Activated CD8-positive, alpha-beta memory T cell treated with anti-CD3 and anti-CD28 coated beads for 4 hours (primary cell): ENCODE measurements at places on chromosomes 5 and 9.

GRCh38 chr9:98326459-98327248 lies 71.2 kb upstream of the TBC1D2 start:
- no peak for DNase-seq

- no peak for DNase-seq
These were observed 520.1 kb downstream of the CHSY3 start for GRCh38 chr5:130424341-130424740.

GRCh38 chr5:148750614-148751013 lies 75.8 kb upstream of the ADRB2 start:
- DNase-seq, result no peak

GRCh38 chr9:14401911-14402310 lies 88.0 kb upstream of the NFIB start:
- no peak for DNase-seq

DNA sequence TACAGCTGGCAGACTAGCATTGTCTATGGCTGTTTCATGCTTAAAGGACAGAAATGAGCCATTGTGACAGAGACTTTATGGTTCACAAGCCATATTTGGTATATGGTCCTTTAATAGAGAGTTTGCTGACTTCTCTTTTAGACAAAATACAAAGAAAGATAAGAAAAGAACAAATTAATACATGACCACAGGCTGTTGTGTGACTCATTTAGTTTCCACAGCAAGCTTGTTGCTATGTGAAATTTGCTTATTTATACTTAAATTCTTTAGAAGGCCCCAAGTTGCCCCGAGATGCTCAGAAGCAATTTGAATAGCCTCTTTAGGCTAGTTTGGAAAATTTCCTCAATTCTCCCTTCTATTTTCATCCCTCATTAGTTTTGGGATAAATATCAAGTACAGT lies 315.3 kb upstream of the RPS23 start:
- DNase-seq, result no peak

GRCh38 chr5:53027913-53028312 lies 38.8 kb downstream of the ITGA2 start:
- no peak for DNase-seq
